Left lung (tissue), 14 donors: ENCODE measurements at places on chromosomes 2 and 18. TPM values are rescaled to one million over a fixed set of nuclear protein-coding genes. Genes with fewer than 3 reads are reported as not detected.
A peak's percentile ranks its signal among the peaks of the same experiment; 100 is the strongest.

DNA sequence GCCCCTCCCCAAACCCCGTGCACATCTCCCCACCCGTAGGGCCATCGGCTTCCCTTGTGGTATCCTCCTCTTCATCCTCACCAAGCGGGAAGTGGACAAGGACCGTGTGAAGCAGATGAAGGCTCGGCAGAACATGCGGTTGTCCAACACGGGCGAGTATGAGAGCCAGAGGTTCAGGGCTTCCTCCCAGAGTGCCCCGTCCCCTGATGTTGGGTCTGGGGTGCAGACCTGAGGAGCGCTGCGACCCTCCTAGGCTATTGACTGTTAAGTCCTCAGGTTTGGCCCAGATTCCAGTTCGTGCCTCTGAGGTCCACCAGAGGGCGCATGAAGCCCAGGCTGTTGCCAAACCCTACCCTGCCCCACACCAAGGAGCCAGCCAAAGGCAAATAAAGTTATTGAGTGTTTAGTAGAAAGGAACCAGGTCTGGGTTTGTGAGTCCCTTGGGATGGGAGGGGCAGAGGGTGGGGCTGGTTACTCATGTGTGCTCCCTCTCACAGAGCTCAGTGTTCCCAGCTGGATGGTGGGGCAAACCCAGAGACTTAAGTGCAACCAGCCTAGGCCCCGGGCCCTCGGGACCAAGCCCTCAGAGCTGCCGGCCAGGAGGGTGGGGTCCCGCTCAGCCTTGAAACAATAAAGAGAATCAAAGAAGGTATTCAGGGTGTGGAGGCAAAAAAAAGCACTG, 2.4 kb downstream of the PNKD start:
- DNase-seq = peak; percentile 91

GRCh38 chr2:60318544-60318943, 234.9 kb downstream of the BCL11A start:
- peak; percentile 12 for DNase-seq

CCDC121 gene
- total RNA-seq = 3.0 TPM

GRCh38 chr2:240153418-240153817, 13.0 kb upstream of the OTOS start:
- DNase-seq = no peak

COL6A3 gene
- total RNA-seq = 598 TPM

- DNase-seq = no peak
Observed at GRCh38 chr2:26735097-26735496, 29.0 kb upstream of the SLC35F6 start.

PSMA8 gene
- 0.15 TPM for total RNA-seq

- no peak for DNase-seq
Observed at GRCh38 chr2:215441560-215442400, 5.9 kb upstream of the FN1 start.

GRCh38 chr2:20608666-20609348, 42.1 kb downstream of the HS1BP3 start:
- no peak for DNase-seq

GRCh38 chr2:229425598-229425997, 154.5 kb upstream of the PID1 start:
- no peak for DNase-seq

UGT1A4 gene
- total RNA-seq = not detected

WNT6 gene
- not detected for total RNA-seq

ANKRD30B gene
- not detected for total RNA-seq

GRCh38 chr2:44839370-44839769, 102.1 kb upstream of the SIX3 start:
- DNase-seq = no peak

DNA sequence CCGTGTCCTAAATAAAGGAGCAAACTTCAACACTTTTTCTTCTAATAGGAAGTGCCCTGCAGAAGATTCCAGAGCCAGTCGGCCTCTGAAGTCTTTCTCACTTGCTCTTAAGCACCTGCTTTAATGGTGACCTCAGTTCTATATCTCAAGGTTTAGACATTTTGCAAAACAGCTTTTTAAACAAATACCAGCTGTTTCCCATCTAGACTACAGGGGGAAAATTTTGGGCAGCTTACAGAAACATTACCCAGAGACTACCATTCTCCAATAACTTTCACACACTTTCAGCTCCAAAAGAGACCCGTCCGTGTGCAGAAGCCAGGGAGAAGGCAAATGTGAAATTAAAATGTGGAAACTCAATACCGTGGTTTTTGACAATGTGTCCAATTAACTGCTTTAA, 285.3 kb upstream of the CCDC68 start:
- DNase-seq = no peak

- no peak for DNase-seq
Observed at GRCh38 chr2:146143971-146144370, 1624.1 kb upstream of the ZEB2 start.

RSAD2 gene
- total RNA-seq = 23.1 TPM

DNA sequence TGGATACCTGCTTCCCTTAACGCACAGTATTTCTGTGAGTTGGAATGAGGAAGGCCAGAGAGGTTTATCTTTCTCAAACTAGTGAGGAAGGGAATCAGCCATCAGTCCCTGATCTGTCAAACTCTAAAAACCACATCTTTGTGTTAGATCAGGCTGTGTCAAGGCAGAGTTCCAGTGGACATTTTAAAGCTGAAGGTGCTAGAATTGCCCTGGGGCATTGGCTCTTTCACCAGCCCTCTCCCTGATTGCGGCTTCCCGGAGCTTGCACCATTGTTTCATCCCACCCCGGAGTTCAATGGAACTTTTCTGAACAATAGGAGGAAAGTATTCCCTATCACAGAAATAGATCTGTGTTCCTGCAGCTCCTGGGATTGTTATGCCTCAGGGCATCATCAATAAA, 110.2 kb downstream of the RNF144A start:
- DNase-seq = no peak

- DNase-seq = peak; percentile 90
Observed at GRCh38 chr2:101828673-101829334, 131.3 kb downstream of the MAP4K4 start.

GRCh38 chr18:32270341-32270740, 80.5 kb downstream of the MEP1B start:
- DNase-seq = no peak

UBE2F gene
- total RNA-seq = 58.9 TPM

- peak; percentile 49 for DNase-seq
Observed at GRCh38 chr2:98623657-98624056, 15.3 kb downstream of the UNC50 start.

PFN4 gene
- 0.29 TPM for total RNA-seq

C2orf66 gene
- 0.15 TPM for total RNA-seq

- no peak for DNase-seq
Observed at GRCh38 chr2:6510532-6510931, 355.2 kb downstream of the CMPK2 start.

- no peak for DNase-seq
Observed at GRCh38 chr2:205637779-205638503, 44.4 kb upstream of the NRP2 start.

DNA sequence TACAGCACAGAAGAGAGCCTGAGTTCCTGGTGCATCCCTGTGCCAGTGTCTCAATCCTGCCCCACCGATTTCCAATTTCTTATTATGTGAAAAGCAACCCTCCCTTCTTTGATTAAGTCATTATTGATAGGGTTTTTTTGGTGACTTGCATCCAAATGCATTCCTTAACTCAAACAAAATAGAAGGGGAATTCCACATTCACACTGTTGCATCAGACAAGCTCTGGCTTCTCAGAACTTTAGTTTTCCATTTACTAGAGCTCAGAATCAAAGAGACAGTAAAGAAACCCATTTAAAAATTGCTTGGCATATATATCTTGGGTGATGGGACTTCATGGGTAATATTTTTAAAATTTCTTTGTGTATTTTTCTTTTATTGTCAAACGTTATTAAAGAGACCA, 13.8 kb upstream of the TMEM200C start:
- no peak for DNase-seq

SPAST gene
- 16.0 TPM for total RNA-seq

MC2R gene
- not detected for total RNA-seq

CHCHD5 gene
- 26.8 TPM for total RNA-seq

DNA sequence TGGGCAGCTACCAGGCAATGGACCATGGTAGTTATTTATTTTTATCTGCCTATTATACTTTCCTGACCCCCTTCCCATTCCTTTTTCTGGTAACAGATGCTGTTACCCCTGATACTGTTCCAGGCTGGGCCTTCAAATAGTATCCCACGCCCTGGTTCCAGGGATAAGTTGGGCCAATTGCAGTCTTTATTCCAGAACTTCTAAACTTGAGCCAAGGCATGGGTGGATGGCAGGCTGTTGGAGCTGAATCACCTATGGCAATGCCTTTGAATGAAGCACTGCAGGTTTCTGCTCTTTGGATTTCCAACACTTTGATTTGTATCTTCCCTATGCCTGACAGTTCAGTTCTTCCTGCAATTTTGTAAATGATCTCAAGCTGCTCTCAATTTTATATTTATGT, 99.2 kb upstream of the LHCGR start:
- DNase-seq = no peak

GALNT13 gene
- 2.0 TPM for total RNA-seq
